Umbilical cord (tissue), 2 donors: ENCODE measurements at places on chromosomes 7 and 10. TPM values are rescaled to one million over a fixed set of nuclear protein-coding genes. Genes with fewer than 3 reads are reported as not detected.
A peak's percentile ranks its signal among the peaks of the same experiment; 100 is the strongest.

The PRTFDC1 gene
- total RNA-seq, result 15.9 TPM

- peak; percentile 90 for DNase-seq
Measured at GRCh38 chr10:36721871-36722270, 403.5 kb upstream of the ANKRD30A start.

The PTF1A gene
- total RNA-seq, result 7.5 TPM

- no peak for DNase-seq
Measured at GRCh38 chr10:81096558-81096957, 558.9 kb downstream of the SH2D4B start.

DNA sequence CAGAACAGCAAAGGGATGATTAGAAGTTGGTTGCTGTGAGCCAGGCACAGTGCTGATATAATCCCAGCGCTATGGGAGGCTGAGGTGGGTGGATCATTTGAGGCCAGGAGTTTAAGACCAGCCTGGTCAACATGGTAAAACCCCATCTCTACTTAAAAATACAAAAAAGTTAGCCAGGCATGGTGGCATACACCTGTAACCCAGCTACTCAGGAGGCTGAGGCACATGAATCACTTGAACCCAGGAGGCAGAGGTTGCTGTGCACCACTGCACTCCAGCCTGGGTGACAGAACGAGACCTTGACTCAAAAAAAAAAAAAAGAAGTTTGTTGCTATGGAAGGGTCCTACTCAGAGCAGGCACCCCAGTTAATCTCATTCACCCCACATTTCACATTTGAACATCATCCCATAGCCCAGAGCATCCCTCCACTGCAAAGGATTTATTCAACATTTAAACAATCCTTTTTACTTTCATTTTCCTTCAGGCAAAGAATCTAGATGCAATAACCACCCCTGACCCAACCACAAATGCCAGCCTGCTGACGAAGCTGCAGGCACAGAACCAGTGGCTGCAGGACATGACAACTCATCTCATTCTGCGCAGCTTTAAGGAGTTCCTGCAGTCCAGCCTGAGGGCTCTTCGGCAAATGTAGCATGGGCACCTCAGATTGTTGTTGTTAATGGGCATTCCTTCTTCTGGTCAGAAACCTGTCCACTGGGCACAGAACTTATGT, 4.1 kb downstream of the IL6 start:
- DNase-seq, result no peak

The SEC31B gene
- 4.6 TPM for total RNA-seq

The FGFR2 gene
- total RNA-seq, result 204 TPM
